H4 (cell line): ENCODE measurements at places on chromosomes 4 and X. TPM values are rescaled to one million over a fixed set of nuclear protein-coding genes. Genes with fewer than 3 reads are reported as not detected.

DNA sequence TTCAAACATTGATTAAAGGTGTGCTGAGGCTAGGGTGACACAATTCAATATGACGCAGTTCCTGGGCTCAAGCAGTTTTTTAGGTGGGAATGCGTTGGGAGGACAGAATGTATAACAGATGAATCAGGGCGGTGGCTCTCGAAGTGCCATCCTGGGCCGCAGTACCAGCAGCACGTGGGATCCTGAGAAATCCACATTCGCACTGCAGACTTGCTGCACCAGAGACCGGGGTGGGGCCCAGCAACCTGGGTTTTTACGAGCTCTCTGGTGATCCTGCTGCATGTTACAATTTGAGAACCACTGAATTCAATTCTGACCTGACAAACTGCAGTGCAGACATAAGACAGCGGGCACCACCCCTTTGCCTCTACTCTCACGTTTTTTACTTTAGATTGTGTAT, 30.4 kb downstream of the FAM149A start:
- no peak for DNase-seq

DNA sequence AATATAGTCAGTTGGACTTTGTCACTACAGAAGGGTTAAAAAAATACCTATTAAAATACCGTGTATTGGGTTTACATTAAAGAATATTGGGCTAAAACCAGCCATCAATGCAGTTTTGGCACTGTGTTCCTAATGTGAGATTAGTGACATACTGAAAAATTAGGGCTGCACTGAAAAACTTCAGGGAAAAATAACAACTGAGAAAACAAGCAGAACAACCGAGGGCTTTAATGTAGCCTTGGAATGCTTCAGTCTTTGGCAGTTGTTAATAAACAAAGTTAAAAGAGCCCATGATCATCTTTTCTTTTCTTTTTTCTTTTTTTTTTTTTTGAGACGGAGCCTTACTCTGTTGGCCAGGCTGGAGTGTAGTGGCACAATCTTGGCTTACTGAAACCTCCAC, 12.4 kb downstream of the STAG2 start:
- no peak for DNase-seq

DNA sequence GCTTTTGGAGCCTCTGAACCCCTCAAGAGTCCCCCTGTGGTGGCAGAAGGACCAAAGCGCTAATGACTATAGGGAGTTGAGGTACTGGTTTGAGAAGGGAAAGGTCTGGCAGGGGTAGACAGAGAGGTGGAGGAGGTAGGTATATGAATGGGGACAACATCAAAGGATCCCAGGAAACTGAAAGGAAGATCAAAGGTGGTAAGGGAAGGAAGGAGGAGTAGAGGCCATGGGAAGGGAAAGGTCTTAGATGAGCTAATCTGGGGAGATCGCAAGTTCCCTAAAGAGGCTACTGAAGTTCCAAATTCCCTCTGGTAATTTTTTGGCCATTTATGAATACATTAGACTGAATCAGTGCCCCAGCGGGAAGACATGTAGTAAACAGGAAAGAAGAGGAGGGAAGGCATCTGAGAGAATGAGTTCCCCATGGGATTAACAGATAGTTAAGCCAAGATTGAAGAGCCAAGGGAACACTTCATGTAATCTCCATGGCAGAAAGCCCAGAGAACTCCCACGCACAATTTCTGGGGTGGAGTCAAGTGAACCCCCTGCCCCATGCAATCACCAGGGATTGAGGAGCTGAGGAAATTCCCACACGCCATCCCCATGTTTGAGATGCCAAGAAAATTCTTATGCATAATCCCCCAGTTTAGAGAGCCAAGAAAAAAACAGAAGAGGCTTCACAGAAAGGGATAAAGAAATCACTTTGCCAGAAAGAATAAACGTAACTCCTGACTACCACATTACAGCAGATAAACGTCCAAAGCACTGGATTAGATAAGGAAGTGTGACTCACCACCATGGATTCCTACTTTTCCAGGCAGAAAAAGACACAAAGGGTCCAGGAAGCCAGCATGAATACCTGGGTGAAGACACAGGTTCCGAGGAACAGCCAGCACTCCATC, 25.8 kb downstream of the ZNF630 start:
- no peak for DNase-seq

DNA sequence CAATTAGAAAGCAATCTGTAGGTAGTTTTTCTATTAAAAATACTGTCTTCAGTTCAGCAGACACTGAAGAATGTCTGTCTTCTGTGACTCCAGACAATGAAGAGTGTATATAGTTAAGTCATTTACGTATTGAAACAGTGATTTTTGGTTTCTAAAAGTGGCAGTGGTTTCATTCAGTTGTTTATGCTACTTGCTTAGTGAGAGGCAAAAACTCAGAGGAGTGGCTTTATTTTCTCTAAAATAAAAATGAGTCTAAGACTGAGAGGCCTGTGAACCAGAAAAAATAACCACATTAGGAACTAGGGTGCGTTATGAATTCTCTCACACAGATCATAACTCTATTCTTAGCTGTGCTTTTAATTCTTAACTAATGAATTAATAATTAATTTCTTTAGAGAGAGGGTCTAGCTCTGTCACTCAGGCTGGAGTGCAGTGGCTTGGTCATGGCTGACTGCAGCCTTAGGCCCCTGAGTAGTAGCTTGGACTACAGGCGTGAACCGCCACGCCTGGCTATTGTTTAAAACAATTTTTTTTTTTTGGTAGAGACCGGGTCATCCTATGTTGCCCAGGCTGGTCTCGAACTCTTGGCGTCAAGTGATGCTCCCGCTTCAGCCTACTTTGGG, 31.4 kb downstream of the FREM3 start:
- no peak for DNase-seq

DNA sequence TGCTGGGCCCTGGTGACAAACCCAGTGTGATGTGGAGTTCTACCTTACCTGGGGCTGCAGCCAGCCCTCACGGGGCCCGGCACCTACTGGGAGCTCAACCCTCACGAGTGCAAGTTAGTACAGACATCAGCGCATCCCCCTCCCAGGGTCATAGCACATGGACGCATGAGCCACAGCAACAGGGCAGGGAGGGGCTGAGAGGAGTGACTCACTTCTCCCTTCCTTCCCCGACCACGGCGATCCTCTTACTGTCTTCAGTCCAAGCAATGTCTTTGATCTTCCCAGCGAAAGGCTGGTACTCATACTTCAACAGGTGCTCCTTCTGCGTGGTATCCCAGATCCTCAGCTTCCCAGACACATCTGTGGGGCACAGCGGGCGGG, 17.8 kb downstream of the WDR1 start:
- DNase-seq: peak; percentile 36

DNA sequence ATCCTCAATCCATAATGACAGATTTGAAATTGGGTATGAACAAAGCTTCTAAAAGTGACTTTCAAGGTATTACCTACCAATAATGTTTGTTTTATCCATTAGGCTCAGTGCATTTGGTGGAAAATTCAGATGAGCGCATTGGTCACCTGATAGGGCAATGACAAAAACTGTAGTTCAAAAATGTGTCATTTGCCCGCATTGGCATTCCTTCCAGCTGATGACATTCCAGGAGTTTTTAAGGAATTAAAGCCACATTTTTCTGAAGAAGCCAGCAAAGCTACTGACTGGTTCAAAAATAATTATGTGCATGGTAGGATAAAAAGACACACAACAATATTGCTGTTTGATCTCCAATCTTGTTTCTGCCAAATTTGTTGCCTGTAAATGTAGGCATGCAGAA, 473.4 kb upstream of the CPEB2 start:
- DNase-seq: no peak

DNA sequence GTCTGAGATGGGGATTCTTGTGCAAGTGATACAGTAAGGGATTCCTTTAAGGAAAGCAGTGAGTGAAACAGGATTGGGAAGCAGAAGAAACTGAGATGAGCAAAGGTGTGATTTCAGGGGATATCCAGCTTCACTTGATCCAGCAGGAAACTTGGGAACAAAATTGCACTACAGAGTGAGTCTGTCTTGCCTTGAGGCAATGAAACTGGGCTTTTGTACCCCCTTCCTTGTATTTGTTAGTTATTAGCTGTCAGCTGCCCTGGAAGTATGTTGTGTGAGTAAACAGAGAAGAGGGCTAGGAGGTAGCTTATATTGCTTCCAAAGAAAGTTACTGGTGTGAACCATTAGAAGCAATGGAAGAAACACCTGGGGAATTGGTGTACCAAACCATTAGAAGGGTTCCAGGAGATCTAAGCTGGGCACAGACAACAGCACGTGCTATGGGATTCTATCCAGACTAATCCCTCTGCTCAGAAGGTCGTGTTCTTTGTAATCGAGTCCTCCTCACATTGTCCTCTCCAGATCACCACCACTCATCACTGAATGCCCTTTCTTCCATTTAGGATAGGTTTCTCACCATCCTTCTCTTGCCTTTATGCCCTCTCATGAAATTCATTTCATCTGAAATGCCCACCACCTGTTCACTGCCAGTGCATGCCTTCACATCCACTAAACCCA, 76.0 kb downstream of the PDLIM5 start:
- no peak for DNase-seq

DNA sequence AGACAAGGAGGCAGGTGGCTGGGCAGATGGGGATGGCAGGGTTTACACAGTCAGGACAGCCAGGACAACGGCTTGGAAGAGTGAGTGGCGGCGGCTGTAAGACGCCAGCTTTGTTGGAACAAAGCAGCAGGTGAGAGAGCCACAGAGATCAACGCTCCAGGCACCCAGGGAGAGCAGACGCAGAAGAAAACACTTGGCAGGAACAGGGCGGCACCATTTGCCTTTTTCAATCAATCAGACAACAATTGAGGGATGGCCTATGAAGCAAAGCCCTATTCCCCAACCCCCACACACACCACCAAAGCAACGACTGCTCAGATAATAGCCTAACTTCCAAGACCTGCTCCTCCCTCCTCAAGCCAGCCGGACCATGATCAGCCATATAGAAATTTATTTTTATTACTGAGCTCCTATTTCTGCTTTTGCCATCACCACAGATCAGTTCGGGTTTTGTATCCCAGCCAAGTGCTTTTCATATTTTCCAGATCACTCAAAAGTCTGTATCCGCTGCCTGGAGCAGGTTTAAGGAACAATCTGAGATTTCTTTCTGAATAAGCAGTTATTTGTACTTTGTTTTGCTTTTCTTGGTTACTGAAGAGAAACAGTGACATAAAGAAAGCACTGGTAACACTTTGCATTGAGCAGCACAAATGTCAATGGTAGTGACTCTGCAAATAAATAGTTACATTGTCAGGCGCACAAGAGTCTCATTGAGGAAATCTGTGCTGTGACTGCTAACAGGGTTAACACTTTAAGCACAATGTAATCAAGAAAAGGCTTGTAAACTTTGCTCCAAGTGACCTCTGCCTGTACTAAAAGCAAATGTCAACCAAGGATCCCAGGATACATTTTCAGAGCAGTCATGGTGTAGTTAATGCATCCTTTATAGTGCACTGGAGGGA, 81.8 kb upstream of the RBPJ start:
- DNase-seq: no peak

Gene KLHL13
- total RNA-seq: 9.8 and 12.7 TPM in 2 replicates

Gene ZNF732
- 0.10 and 0.66 TPM in 2 replicates for total RNA-seq

Gene NKX3-2
- 0.04 and 0.66 TPM in 2 replicates for total RNA-seq
